ENCODE measurements at places on chromosomes 2 and 18.

DNA sequence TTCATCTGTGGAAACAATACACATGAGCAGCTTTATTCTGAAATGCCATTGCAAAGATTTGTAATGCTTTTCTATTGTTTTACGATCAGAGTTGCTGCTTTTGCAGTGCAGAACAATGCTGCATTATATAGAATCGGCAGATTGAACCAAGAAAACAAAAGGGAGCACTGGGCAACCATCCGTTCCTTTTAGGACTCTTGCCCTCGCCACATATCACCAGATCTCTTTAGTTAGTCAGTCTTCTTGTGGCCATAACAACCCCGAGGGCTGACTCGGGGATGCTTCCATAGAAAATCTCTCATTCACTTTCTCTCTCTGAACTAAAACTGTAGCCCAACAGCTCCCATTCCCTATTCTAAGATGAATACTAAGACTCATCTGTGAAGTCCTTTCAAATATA, 340.4 kb downstream of the NRXN1 start:
- no peak for DNase-seq

DNA sequence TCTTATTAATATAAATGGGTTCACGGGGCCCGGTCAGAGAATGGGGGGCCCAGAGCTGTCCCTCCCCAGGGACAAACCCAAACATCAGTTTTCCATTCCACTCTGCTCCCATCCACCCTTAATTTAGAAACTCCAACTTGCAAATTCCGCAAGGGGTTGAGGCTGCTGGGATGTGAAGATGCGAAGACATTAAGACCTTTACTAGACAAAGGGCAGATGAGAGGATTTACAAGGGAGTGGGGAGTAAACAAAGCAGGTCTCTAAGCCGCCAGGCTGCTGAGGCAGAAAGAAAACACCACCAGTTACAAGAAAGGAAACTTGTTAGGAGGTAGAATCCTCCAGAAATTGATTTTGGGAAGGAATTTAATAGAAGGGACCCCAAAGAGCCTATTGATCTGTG, 33.1 kb downstream of the MARCO start:
- no peak for DNase-seq

GRCh38 chr2:86783615-86784339, 6.9 kb downstream of the CD8A start:
- DNase-seq = no peak

- peak; percentile 7 for DNase-seq
Observed at GRCh38 chr2:142722569-142722968, 154.9 kb upstream of the KYNU start.

GRCh38 chr2:214810671-214811070, 1.2 kb upstream of the BARD1 start:
- no peak for DNase-seq

- no peak for DNase-seq
Observed at GRCh38 chr2:12043131-12043530, 296.7 kb downstream of the LPIN1 start.

DNA sequence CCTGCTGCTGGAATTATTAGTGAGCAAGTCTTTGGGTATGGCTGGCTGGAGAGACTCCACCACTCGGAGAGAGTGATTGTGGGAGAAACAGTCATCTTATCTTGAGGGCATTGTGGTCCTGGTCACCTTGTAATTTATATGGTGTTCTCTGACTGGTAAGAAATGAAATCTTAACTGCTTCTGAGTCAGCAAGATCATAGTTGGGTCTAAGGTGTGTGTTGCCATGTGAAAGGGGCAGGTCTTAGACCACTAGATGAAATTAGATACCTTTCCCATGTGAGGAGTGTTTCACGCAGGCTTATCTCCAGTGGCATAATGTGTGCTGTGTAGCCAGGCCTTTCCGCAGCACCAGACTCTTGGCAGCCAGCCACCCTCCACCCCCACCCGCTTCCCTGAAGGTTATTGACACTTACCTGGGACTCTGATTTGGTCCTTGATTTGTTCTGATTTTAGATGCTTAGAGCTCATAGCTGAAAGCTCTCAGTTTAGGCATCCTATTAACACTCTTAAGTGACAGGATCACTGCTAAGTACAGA, 7.7 kb downstream of the MAPRE3 start:
- DNase-seq = no peak

GRCh38 chr2:186688813-186689212, 5.0 kb upstream of the FAM171B start:
- DNase-seq = no peak

DNA sequence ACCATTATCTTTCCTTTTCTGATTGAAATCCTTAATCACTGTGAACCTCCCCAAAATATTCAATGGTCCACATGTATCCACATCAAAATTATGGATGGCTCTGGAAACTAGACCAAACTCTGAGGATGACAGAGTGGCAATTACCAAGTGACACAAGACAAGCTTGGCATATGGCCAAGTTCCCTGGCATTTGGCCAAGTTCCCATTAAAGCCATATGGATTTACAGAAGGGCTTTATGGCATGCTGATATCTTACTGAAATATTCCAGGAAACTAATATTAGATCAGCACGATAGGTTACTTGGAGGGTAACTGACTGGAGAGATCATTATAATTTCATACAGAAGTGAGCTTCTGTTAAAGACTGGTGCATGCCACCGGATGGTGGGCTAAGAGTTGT, 21.9 kb upstream of the CERS6 start:
- DNase-seq = no peak

GRCh38 chr2:173588931-173589369, 234.3 kb downstream of the CDCA7 start:
- DNase-seq = no peak

GRCh38 chr2:218985021-218985324, at the start of gene FEV:
Gene FEV (minus strand): TSS chr2:218985184. CDS start chr2:218985075, 109 bp downstream.
- DNase-seq = no peak

DNA sequence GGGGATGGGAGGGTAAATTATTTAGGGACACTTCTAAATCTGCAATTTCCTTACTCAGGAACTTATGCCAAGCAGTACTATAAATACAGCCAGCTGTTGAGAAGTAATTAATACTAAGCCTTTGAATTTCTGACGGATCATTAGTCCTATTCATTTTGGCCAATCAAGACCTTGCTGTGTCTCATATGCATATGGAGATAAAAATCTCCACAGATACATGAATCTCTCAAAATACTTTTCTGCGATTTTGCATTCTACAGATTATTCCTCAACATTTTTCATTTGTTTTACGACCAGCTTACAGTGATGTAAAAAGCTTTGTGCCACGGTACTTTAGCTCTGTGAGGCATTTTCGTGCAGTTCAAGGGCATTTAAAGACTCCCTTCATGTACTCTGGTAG, 16.7 kb downstream of the LANCL1 start:
- DNase-seq = no peak

DNA sequence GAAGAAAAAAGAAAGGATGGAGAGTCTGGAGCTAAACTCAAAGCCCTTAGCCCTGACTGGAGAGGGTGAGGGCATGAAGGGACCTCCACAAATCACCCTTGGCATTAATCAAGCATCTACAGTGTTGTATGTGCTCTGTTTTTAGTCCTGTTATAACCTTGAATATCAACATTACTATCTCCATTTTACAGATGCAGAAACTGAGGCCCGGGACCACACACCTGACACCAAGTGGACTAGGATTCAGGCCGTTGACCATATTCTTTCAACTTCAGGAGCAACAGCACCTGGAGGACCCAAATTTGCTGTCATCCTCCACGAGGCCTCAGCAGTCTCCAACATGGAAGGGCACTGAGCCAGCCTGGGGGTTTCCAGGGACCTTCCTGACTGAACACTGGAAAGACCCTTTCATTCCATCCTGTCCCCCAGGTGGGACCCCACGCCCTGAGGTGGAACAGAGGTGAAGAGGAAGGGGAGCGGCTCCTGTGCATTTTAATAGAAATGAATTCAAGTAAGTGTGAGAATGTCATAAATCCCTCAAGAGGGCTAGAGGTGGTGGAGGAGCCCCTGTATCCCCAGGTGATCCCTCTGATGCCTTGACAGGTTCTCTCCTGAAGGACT, 41.0 kb downstream of the SERTAD2 start:
- no peak for DNase-seq

GRCh38 chr2:146615778-146616177, 1229.1 kb upstream of the ACVR2A start:
- no peak for DNase-seq

DNA sequence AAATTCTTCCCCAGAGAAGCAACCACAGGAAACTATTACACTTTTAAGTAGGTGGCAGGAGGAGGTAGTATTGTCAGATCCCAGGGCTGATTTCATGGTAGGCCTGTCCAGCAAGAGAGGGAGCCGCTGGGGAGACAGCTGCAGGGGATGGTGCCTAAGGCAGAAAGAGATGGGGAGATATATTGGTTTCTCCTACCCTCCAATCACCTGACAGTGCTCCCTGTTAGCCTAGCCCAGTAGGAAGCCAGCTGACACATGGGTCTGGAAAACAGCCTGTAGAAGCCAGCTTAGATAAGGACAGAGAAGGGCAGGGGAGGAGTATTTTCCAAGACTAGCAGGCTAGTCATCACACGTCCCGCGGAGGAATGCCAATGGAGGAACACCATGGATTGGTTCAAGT, 8.2 kb upstream of the SPOPL start:
- DNase-seq = no peak

DNA sequence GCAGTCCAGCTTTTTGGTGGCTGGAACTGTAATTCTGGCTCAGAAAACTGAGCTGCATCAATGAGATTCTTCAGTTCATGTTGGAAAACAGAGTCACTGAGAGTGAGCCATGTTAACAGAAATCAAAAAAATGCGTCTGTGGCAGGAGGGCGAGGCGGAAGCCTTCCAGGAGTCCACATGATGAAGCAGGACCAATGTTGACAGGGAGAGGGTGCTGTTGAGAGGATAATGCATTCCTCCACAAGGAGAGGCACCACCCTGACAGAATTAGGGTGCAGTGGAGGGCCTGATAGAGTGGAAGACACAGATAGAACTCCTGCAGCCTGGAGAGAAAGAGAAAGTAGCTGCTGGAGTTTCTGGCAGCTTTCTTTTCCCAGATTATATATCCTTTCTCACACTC, 111.5 kb downstream of the MGAT5 start:
- no peak for DNase-seq

- DNase-seq = no peak
Observed at GRCh38 chr18:58359620-58360019, 269.3 kb downstream of the ALPK2 start.

- DNase-seq = no peak
Observed at GRCh38 chr2:226691255-226691654, 108.4 kb downstream of the IRS1 start.

- no peak for DNase-seq
Observed at GRCh38 chr2:45768208-45768607, 116.7 kb downstream of the PRKCE start.

- no peak for DNase-seq
Observed at GRCh38 chr2:235908826-235909225, 259.4 kb downstream of the GBX2 start.

DNA sequence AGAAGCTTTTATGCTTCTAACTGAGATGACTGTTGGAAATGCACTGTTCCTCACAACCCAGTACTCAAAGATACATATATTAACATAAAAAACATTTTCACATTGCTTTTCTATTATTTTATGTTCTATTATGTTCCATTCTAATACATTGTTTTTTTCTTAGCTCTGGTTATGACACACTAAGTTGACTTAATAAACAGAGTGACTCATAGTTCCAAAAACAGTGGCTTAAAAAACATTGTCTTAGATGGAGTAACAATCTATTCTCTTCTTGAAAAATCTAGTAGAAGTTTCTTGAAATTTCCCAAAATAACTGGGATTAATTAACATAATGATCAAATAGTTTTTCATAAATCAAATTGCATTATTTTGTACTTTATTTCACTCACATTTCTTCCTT, 328.2 kb upstream of the LRATD1 start:
- no peak for DNase-seq

DNA sequence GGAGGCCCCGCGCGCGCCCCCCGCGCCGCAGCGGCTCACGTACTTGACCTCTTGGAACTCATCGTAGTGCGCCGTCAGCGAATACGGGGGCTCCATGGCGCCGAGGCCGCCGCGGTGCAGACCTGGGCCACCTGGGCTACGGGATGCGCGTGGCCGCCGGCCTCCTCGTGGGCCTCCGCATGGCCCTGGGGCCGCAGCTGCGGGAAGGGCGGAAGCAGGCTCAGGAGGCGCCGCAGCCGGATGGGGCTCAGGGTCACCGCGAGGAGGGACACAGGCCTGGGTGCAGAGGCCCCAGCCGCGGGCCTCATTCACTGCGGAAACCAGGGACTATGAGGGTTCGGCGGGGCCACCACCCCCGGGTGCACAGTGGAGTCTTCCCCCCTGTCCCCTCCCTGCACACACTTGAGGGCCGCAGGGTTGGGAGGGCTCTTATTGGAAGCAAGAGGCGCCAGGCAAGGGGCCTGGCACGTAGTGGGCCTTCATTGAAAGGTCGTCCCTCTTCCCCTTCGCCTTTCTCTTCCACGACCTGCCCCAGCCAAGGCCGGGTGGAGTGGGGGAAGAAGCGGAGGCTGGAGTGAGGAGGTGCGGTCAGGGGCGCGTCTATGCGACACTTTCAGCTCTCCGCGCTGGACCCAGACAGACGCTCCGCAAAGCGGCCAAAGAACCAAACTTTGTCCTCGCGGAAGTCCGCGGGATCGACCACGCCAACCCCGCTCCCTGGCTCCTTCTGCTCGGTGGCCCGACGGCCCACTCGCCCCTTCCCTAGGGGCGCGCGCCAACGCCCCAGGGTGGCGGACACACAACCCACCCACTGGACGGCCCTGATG, 863 bp downstream of the ECEL1 start:
- DNase-seq = no peak

DNA sequence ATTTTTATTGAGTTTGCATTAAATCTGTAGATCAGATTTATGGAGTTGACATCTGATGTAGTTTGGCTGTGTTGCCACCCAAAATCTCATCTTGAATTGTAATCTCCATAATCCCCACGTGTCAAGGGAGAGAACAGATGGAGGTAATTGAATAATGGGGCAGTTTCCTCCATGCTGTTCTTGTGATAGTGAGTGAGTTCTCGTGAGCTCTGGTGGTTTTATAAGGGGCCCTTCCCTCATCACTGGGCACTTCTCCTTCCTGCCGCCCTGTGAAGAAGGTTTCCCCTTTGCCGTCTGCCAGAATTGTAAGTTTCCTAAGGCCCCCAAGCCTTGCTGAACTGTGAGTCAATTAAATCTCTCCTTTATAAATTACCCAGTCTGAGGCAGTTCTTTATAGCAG, 32.2 kb downstream of the ZC3H15 start:
- DNase-seq = no peak

GRCh38 chr18:52183107-52183506, 156.9 kb upstream of the DCC start:
- no peak for DNase-seq

GRCh38 chr2:236576087-236576486, 6.5 kb downstream of the ACKR3 start:
- DNase-seq = no peak

GRCh38 chr18:6219116-6219717, 195.5 kb downstream of the L3MBTL4 start:
- DNase-seq = no peak
